ENCODE measurements at places on chromosomes 2 and 18.

DNA sequence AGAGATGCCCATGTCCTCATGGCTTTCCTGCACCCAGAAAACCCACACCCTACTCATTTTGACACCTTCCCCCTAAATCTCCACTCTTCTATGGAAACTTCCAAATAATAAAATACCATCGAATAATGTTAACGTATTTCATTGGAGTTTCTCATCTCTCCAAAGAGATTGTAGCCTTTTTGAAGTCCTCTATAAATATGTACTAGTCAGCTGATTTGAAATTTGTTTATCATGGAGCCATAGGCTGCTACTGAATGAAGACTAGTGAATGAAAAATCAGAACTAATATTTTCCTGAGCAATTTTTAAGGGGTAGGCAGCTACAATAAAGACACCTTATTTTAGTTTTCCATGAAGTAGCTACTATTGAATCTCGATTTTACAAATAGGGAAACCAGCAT is 226.1 kb upstream of the EPAS1 start:
- DNase-seq, result no peak

DNA sequence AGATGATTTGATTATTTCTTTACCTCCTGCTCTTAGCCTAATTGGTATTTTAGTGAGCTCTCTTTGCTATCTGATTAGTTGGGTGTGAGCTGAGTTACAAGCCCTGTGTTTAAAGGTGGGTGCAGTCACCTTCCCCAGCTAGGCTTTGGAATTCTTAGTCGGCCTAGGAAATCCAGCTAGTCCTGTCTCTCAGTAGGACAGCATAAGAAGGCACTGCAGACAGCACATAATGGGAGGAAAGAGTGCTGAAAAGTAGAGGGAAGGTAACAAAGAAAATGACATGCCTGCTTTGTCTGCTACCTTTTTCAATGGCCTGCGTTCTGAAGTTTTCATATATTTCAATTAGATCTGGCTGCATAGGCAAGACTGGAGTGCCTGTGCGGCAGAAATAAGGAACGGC is 1794.0 kb upstream of the CELF4 start:
- no peak for DNase-seq

GRCh38 chr2:28821295-28821958 is 10.8 kb downstream of the SPDYA start:
- peak; percentile 74 for DNase-seq

DNA sequence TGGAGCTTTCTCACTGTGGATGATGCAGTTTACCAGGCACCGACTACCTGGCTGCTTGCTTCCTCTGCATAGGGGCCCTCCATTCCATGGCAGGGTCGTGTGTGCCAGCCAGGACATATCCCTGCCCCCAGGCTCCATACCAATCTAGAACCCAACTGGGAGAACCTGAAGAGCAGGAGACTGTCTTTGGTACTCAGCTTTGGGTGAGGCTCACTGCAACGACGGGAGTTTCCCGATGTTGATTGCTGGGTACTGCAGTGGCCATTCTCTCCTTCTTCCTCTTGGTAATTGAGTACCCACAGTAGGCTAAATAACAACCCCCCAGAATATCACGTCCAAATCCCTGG is 133.3 kb upstream of the SERTAD2 start:
- DNase-seq, result no peak

DNA sequence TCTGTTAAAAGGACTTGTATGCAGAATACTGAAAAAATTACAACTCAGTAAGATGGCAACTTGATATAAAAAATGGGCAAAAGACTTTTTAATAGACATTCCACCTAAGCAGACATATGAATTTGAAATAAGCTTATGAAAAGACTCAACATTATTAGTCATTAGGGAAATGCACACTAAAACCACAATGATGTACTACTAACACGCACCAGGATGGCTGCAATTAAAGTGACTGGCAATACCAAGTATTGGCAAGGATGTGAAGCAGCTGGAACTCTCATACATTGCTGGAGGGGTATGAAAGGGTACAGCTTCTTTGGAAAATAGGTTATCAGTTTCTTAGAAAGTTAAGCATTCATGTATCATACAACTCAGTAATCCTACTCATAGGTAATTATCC is 3.2 kb upstream of the ENOSF1 start:
- no peak for DNase-seq

DNA sequence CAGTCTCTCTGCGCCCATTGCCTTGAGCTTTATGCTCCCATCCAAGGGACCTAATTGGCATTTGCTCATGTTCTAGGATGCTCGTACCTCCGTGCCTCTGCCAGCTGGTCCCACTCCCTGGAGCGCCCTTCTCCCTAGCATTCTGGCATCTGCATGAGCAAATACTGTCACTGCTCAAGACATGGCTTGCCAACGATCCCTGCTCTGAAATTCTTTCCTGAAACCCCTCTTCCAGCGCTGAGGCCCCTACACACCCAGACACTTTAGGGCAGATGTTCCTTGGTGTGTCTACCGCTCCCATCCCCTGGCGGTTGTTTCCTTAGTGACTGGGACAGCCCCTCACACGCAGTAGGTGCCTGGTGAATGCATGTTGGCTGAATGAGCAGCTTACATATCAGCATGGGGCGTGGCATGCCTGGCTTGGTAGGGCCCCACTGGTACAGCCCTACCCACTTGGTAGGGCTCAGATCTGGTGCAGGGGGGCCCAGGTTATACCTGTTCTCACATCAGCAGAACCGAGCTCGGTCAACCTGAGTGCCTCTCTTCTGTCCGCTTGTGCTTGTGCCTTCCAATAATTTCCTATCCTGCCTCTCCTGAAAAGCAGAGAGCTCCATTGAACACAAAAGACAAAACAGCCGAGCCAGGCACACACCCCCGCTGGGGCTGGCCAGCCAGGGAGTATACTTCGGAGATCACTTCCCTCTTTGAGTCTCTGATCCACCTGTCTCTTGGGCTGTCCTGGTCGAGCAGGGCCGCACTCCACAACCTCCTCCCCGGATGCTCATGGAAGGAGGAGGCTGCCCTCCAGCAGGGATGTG is 59.2 kb downstream of the INHBB start:
- no peak for DNase-seq

- DNase-seq, result no peak
Observed at GRCh38 chr2:226491112-226491511, 308.5 kb downstream of the IRS1 start.

DNA sequence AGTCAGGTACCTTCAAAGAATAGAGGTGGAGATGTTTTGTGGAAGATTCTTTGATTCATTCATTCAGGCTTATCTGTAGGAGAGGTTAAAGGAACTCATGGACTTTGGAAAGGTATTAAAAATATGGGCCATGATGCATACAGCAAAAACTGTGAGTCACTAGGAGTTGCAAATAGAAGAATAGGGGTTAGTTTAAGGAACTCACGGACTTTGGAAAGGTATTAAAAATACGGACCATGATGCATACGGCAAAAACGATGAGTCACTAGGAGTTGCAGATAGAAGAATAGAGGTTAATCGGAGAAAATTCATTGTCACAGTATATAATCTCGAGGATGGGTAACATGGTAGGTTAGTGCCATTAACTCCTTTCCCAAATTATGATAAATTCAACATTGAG is 41.2 kb downstream of the SLC9A2 start:
- DNase-seq, result no peak

DNA sequence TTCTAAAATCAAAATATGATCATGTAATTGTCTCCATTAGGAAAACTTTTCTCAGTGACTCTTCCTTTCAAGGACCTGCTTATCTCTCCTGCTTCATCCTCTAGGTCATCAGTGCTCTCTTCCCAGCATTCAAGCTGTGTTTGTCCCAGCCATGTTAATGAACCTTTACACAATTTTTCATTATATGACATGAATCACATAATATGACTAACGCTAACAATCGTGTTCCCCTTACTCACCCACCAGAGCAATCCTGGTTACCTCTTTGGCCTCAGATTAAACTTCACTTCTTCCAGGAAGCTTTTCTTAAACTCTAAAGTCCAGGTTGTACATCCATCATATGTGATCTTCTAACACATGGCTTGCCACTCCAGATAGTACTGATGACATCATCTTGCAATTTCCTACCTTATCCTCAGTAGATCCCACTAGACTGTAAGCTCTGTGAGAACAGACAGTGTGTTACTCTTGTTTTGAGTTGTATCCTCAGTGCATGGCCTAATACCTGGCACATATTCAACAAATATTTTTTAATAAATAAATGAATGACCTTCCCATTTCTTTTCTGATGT is 882.9 kb upstream of the ZEB2 start:
- no peak for DNase-seq

DNA sequence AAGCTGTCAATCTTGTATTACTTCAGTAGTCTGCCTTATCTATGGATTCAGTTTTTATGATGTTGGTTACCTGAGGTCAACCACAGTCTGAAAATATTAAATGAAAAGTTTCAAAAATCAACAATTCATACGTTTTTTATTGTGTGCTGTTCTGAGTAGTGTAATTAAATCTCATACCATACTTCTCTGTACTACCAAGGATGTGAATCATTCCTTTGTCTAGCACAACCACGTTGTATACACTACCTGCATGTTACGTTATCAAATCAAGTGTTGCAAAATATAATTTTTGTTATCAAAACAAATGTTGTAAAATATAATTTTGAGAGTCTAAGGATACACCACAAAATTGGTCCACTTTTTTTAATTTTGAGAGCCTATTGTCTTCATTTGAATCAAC is 590.2 kb upstream of the SETBP1 start:
- no peak for DNase-seq

DNA sequence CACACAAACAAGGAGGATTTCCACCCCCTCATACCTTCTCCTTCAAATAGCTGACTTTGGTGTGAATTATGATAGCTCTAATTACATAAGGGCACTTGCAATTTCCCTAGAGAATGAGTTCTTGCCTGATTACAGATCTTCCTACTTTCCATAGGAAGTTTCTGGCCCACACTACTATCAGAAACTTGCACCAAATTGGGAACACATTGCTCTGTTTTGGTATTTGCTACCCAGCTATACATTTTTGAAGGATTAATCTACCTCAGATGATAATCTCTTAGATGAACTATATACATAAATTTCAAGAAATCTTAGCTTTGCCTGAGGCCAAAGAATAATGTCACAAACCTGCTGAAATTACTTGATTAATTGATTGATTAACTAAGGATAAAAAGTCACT is 4.9 kb downstream of the DCC start:
- no peak for DNase-seq

DNA sequence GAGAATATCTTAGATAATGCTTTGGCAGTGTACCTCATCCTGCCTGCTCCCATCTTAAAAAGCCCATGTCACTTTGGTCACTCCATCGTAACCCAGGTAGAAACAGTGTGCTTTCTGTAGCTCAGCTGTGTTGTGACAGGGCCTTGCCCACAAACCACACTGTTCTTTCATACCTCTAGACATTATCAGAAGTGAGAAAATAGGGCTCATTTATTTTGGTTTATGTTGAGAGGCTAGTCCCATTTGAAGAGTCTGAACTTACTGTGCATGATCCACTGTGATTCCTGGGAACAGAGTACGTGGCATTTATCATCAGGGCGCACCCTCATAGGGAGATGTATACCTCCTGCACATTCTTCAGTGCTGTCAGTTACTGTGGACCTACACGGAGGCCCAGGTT is 69.7 kb downstream of the FEZ2 start:
- no peak for DNase-seq

DNA sequence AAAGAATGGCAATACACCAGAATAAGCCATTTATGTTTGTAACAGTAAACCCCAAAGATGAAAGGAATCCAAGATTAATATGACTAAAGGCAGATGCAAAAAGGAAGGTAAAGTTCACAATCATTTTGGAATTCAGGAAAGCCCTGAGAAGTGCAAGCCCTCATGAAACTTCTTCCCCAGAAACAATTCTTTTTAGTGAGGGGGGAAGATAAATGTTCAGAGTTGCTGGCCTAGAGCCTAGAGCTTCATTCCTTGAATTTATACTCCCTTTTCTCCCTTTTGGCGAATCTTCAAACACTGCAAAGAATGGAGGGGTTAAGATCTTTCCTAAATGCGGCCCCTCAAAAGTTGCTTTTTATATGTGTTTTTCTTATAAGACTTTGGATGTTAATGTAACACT is 368.8 kb downstream of the MEIS1 start:
- no peak for DNase-seq

DNA sequence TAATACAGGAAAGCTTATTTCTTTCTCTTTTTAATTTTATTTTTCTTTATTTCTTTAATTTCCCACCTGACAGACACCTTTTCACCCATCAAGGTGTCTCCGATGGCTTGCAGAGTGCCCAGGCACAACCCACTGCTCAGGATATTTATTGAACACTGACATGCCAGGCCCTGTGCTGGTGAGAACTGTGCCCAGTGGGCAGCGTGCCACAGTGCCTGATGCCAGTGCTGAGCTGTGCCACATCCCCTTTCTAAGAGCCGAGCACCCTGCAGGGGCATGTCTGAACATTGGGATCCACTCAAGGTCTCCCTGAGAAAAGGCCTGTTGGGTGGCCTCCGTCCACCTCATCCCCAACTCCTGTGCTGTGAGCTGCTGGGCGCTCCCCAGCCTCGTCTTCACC is 158.6 kb upstream of the RAB6C start:
- DNase-seq, result no peak

GRCh38 chr2:186576614-186577013 is 13.2 kb upstream of the ITGAV start:
- no peak for DNase-seq

GRCh38 chr2:64699712-64700111 is 46.0 kb upstream of the SERTAD2 start:
- no peak for DNase-seq

GRCh38 chr18:78528411-78529258 is 451.0 kb upstream of the SALL3 start:
- no peak for DNase-seq

All from Calu3 (cell line).